Activated T-helper 17 cell treated with anti-CD3 and anti-CD28 coated beads, Interleukin-2, amount 50 U/mL, for 72 hours (primary cell): ENCODE measurements at places on chromosomes 2 and 18. TPM values are rescaled to one million over a fixed set of nuclear protein-coding genes. Genes with fewer than 3 reads are reported as not detected.

Gene COBLL1
- total RNA-seq: 0.48 TPM

Gene CYP26B1
- total RNA-seq: 0.05 TPM

Gene TBR1
- total RNA-seq: 0.06 TPM

Gene ERICH2
- not detected for total RNA-seq

Gene CD8B2
- total RNA-seq: 0.15 TPM

Gene GALR1
- not detected for total RNA-seq

Gene LBX2
- 0.39 TPM for total RNA-seq

Gene TUBA3E
- not detected for total RNA-seq

Gene WNT10A
- total RNA-seq: 49.8 TPM

Gene FSHR
- total RNA-seq: not detected

Gene TMEM198
- 3.7 TPM for total RNA-seq

Gene IL36B
- not detected for total RNA-seq

Gene C2orf81
- total RNA-seq: 9.7 TPM

Gene EPHA4
- 13.8 TPM for total RNA-seq

Gene SAG
- 1.7 TPM for total RNA-seq

GRCh38 chr18:31723990-31724711 lies 36.5 kb downstream of the SLC25A52 start:
- no peak for ATAC-seq

DNA sequence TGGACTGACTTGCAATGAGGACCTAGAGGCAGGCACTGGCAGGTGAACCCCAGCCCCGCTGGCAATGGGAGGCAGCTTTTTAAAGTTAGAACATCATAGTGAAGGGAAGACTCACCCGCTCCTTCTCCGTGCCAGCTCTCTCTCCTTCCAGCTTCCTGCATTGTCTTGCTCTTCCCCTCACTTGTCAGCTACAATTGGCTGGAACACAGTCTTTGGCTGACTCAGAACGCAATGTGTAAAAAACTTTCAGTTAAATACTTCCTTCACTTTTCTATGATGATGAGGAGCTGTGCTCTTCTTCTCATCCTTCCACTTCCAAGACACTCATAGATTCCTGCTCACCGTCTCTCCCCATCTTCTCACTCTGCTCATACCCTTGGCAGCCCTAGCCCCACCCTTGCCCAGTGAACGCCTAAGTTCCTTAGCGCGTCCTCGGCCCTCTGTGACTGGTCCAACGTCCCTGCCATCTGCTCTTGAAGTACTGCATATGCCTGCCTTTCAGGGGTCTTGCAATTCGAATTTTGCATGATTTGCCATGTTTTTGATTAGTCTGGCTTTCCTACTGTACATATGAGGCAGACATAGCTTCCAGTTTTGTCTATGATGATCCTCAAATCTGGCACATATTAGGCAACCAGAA lies 118.0 kb upstream of the TMEM200C start:
- ATAC-seq: no peak

DNA sequence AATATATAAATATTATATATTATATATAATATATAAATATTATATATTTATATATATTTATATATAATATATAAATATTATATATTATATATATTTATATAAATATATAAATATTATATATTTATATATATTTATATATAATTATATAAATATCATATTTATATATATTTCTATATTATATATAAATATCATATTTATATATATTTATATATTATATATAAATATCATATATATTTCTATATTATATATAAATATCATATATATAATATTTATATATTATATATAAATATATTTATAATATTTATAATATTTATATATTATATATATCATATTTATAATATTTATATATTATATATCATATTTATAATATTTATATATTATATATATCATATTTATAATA lies 321.4 kb downstream of the CDH2 start:
- no peak for ATAC-seq

DNA sequence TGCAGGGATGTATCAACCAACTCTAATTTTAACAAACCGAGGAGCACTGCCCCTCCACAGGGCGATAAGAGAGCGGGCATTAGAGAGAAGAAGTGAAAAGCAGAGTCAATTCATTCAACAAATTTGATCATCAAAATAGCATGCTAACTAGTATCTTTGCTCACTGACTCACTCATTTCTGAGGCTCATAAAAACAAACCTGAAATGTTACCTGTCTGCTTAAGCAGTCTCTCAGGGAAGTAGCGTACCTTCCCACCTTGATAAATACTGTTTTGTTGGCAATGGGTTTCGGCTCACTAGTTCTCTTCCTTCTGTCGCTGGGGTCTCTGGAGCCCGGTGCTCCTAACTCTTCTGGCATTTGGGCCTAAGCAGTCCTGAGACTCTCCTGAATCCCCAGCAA lies 248.8 kb downstream of the IRS1 start:
- no peak for ATAC-seq

GRCh38 chr18:76405280-76405679 lies 89.8 kb downstream of the ZNF516 start:
- no peak for ATAC-seq

GRCh38 chr2:9737053-9737875 lies 106.0 kb upstream of the TAF1B start:
- no peak for ATAC-seq

GRCh38 chr2:189082376-189082975 lies 97.1 kb downstream of the COL5A2 start:
- ATAC-seq: no peak

DNA sequence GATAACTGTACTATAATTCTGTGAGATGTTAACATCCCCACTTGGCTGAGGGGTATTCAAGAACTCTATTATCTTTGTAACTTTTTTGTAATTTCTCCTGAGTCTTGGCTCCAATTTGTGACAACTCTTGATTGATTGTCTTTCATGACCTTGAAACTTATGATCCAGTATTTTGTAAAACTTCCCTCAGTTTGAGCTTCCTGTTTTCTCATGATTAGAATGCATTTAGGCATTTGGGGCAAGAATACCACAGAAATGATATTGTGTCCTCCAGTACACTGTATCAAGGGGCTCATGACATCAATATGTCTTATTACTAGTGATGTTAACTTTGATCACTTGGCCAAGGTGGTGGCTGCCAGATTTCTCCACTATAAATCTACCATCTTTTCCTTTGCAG lies 37.4 kb downstream of the PNO1 start:
- ATAC-seq: no peak

- no peak for ATAC-seq
These were observed 235.2 kb downstream of the LNPK start for GRCh38 chr2:175766880-175767279.

DNA sequence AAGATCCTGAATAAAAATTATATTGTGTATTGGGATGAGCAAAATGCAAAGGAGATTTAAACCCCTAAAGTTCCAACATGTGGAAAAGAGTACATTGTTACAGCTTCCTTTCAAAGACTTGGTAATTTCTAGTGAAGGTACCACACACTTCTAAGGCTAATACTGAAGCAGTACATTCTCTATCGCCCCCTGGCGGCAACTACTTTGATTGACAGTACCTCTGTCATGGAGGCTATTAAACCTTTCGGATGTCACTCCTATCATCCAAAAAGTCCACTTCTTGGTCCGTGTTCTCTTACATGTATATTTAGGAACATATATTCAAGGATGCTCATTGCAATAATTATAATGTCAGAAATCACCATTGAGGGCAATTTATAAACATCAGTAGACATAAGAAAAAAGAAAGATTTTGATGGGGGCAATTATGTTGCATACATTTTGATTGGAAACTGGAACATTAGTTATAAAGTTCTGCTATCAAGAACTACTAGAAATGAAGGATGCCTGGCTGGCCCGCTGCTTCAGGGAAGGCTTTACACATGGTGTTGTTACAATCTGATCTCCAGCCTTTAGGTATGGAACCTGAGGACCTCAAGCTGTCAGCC lies 601.6 kb downstream of the CPS1 start:
- peak; percentile 77 for ATAC-seq

DNA sequence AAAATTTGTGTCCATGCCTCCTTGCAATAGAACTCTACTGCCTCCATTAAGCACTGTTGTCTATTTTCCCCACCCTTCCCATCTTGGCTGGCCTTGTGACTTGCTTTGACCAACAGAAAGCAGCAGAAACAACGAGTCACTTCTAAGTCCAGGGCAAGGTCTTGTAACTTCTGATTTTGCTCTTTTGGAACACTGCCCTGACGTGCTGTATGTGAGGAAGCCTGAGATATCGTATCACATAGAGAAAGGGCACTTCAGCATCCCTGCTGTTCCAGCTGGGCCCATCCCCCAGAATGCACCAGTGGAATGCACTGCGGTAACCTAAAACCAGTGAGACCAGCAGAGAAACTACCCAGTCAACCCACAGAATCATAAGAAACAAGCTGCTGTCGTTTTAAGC lies 28.1 kb downstream of the NCKAP1 start:
- ATAC-seq: no peak

GRCh38 chr2:233285921-233286320 lies 21.7 kb upstream of the SAG start:
- ATAC-seq: no peak

DNA sequence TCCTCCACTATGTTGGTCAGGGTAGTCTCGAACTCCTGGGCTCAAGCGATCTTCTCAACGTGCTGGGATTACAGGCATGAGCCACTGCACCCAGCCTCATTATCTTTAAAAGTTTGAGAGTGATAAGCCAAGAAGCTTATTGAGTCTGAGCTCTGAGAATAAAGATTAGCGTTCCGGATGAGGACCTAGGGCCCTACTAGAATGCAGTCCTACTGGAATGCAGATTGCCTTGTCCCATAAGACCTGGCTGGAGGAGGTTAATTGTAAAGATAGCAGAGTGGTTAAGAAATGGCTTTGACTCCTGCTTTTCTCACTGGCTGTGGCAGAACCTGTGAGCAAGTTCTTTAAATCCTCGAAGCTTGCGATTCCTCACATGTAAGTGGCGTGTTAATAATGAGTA lies 4.0 kb downstream of the VWA3B start:
- no peak for ATAC-seq

GRCh38 chr2:239700686-239701345 lies 300.0 kb upstream of the HDAC4 start:
- ATAC-seq: no peak

DNA sequence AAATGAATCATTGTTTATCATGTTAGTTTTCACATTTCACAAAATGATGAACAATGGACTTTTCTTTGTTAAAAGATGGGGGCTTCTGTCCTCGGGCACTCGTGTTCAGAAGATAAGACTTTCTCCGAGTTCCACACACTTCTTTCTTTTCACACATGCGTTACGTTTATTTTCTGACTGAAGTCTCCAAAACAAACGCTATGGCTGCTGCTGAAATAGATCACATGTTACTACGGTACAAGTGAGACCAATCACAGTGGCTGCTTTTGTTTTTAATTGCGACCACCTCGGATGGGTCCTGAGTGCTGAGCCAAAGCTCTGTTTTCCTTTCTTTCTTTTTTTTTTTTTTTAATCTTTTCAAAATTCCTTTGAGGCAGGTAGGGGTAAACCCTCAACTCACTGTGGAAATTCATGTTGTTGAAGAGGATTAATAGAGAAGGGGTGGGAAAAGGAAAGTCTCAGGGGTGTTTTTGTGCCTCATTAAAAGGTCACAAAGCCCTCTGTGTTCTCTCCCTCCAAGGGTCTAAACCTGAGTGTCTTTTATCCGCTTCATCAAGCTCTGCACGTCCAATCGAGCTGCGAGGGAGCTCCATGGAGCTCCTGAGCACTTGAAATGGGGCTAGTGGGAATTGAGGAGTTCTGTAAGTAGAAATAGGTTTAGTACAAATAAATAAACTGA lies 48.2 kb downstream of the ARL4C start:
- ATAC-seq: no peak

DNA sequence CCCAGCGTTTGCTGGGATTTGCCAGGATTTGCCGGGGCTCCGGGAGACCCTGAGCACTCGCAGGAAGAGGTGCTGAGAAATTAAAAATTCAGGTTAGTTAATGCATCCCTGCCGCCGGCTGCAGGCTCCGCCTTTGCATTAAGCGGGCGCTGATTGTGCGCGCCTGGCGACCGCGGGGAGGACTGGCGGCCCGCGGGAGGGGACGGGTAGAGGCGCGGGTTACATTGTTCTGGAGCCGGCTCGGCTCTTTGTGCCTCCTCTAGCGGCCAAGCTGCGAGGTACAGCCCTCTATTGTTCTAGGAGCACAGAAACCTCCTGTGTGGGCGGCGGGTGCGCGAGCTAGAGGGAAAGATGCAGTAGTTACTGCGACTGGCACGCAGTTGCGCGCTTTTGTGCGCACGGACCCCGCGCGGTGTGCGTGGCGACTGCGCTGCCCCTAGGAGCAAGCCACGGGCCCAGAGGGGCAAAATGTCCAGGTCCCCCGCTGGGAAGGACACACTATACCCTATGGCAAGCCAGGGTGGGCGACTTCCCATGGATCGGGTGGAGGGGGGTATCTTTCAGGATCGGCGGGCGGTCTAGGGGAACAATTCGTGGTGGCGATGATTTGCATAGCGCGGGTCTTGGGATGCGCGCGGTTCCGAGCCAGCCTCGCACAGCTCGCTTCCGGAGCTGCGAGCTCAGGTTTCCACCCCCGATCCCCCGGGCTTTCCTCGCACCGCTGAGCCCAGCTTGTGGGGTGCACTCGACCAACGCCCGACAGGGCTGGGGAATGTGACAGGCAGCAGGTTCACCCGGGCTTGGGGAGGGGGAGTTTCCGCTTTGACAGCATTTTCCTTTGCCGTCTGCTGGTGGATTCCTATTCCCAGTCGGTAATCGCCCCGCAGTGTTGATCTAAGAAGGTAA lies 2.8 kb downstream of the ONECUT2 start:
- ATAC-seq: peak; percentile 58

GRCh38 chr18:7855671-7856070 lies 288.6 kb downstream of the PTPRM start:
- no peak for ATAC-seq

DNA sequence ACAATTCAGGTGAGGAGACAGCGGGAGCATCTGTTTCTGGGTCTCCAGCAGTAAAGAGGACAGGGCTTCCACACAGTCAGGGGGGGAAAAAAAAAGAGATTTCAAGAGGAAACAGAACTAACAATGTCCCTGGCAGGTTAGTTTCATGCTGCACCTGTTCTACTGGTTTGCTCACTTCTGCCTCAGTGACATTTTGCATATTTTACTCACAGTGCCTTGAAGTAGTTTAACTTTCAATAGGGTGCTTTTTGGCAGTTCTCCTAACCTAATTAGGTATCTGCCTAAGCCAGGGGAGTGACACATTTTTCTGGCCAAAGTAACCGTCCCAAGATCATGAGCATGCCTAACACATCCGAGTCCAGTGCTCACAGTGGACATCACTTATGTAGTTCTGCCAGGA lies 109.0 kb upstream of the ALK start:
- no peak for ATAC-seq

GRCh38 chr2:11875481-11875880 lies 129.0 kb downstream of the LPIN1 start:
- ATAC-seq: no peak

GRCh38 chr2:201261471-201261870 lies 1.1 kb downstream of the CASP8 start:
- peak; percentile 18 for ATAC-seq

GRCh38 chr18:49170925-49171505 lies 220.2 kb upstream of the SMAD7 start:
- no peak for ATAC-seq

- ATAC-seq: no peak
These were observed 216.8 kb upstream of the MYT1L start for GRCh38 chr2:2547911-2548310.

GRCh38 chr2:124973396-124973795 lies 948.3 kb downstream of the CNTNAP5 start:
- no peak for ATAC-seq
